ENCODE measurements at places on chromosomes 4 and X. TPM values are rescaled to one million over a fixed set of nuclear protein-coding genes. Genes with fewer than 3 reads are reported as not detected.

DNA sequence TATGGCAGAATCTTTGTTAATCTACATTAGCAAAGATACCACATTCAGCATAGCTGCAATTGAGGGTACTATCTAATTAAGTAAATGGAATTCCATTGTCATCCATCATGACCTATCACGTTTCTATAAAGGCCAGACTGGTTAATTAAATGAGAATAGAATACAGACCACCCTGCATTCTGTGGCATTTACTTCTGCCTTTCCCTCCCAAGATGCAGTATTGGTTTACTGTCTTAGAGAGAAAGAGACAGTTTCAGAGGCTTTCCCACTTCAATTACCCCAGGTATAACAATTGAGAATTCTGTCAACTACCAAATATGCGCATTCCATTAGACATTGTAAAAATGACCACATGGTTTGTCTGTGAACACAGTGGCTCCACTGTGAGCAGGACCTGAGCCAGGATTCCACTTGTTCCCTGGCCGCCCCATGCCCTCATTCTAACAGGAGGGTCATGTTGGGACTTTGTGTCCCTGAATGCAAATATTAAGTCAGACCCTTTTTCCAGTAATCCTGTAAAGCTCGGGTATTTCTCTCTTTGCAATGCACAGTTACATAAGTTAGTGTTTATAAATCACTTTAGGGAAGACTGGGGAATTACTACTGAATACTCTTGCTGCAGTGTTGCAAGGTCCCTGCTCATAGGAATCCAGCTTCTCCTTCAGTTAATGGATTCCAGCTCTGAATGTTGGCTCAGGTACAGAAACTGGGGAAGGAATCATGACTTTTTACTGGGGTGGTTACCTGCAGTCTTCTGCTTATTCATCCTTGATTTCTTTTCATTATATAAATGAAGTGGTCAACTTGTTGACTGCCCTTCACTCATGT, 261.0 kb downstream of the PDGFC start:
- no peak for DNase-seq

DNA sequence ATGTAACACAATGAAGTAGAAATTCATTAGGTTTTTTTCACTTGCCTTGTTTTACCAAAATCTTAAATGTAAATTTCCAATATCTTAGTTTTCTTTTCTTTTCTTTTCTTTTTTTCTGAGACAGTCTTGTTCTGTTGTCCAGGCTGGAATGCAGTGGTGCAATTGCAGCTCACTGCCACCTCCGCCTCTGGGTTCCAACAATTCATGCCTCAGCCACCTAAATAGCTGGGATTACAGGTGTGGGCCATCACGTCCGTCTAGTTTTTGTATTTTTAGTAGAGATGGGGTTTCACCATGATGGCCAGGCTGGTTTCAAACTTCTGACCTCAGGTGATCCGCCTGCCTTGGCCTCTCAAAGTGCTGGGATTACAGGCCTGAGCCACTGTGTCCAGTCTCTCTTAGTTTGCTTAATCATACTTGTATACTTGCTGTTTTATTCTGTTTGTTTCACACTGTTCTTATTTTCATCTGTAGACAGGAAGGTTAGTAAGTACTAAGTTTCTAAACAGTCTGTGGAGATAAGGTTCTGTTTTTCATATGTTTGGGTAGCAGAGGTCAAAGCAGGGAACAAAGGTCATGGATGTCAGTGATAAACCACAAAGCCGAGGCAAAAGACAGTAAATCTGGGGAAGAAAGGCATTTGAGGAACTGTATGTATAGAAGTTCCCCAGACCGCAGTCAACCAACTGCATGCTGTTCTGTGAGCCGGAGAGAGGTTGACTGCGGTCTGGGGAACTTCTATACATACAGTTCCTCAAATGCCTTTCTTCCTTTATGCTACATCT, 129.1 kb downstream of the CBR4 start:
- DNase-seq = no peak

DNA sequence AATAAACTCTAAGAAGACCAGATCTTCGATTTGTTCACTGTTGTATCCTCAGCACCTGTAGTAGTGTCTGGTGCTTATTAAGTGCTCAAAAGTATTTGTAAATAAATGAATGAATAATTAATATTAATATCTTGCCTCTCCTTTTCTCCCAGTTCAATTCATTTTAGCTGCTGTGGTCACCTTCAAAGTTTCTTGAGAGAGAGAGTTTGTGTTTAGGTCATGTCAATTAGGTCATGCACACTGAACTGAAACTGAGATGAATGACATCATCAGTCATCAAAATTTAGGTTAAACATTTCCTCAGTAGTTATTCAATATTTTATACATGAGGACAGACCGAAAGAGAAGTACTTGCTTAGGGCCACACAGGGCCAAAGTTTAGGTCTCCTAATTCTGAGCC, 73.5 kb downstream of the ANXA3 start:
- DNase-seq = no peak

DNA sequence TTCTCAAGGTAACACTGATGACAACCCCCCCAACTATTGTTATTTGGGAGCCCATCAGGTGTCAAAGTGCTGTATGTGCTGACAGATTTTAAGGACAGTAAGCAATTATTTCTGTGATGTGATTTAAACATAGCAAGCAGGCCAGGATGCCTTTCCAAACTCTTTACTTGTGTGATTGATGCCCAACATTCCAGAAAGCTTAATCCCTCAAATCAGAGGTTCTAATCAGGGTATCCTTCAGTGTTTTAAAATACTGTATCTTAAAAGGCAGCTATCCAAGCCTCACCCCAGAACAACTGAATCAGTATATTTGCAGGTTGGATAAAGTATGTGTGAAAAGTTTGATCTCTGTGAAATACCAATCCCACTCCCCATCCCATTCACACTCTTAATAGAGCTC, 119.7 kb downstream of the GASK1B start:
- DNase-seq = no peak

DNA sequence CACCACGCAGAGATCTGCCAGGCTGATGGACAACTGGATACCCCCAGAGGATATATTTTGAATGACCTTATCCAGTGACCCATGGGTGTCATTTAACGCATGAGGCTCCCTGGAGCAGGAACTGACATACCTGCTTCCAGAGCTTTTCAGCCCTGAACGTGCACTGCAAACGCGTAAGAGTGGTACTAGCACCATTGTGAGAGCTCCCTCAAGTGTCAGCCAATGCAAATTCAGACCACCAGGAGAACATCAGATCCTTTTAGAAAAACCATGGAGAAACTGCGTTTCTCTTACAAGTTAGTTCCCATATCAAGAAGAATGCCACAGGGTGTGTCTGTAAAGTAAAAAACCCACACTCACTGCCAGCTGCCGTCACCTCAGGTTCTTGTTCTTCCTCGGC, 7.3 kb downstream of the TREX2 start:
- DNase-seq = no peak

GRCh38 chrX:107324493-107325310, 118.3 kb downstream of the DNAAF6 start:
- no peak for DNase-seq

GRCh38 chr4:169437299-169438047, 166.7 kb upstream of the SH3RF1 start:
- no peak for DNase-seq

DNA sequence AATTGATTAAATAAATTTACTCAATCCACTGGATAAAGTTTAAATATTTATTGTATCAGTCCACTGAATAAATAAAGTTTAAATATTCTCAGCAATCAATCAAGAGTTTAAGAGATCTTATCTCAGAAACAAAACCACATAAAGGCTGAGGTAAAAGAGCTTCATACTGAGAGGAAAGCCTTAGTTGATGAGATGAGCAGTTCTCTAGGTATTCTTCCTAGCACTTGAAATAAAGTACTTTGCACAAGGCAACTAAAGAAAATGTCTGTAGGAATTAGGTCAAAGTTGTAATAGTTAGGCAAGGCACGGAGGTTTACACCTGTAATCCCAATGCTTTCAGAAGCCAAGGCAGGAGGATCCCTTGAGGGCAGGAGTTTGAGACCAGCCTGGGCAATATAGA, 63.5 kb downstream of the UCHL1 start:
- DNase-seq = no peak

- no peak for DNase-seq
These were observed 841.9 kb upstream of the HS3ST1 start for GRCh38 chr4:12270546-12270945.

- no peak for DNase-seq
These were observed 17.7 kb downstream of the IL15 start for GRCh38 chr4:141654098-141654497.

DNA sequence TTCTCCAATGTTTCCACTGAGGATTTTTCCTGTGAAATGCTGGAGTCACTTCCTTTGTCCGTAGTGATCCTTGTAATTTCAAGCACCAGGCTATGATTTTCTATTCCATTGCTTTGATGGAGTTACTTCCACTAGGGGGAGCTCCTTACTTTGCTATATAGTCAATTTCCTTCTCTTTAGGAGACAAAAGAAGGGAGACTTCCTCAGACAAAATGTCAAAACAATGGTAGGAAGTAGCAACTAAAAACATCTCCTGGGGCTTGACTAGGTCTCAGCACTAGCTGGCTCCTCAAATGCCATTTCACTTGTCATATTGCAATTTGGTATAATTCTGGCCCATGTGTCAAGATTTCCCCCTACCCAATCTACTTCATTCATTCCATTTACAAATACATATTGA, 24.1 kb downstream of the ZCCHC12 start:
- DNase-seq = no peak

DNA sequence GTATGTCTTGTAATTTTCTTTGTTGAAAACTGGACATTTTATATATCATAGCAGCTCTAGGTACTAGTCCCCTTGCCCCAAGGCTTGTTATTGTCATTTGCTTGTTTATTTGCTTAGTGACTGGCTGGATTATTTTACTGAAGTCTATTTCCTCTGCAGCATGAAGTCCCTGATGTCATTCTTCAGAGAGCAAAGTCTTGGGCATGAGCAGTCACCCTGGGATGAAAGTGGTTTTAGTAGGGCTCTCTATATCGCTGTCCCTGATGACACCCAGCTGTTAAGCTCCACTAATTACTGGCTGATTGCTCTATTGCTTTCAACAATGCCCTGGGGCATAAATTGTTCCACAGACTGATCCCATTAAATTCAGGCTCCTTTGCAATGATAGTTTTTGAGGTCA, 113.5 kb upstream of the USP9X start:
- DNase-seq = no peak

DNA sequence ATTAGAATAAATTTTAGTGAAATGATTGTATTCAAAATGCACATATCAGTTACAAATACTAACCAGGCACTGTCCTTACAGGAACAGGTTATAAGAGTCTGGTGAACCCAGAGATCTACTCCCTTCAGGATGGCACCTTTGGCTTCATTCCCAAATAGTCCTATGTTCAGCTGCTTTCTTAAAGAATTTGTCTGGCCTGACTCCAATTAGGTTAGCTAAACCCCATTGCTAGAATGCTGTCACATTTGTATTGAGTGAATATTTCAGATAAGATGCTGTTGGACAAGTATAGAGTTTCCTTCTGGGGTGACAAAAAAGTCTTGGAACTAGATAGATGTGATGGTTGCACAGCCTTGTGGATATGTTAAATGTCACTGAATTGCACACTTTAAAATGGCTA, 69.4 kb downstream of the EFHC2 start:
- DNase-seq = no peak

- no peak for DNase-seq
These were observed 61.3 kb upstream of the TXK start for GRCh38 chr4:48195374-48195773.

DNA sequence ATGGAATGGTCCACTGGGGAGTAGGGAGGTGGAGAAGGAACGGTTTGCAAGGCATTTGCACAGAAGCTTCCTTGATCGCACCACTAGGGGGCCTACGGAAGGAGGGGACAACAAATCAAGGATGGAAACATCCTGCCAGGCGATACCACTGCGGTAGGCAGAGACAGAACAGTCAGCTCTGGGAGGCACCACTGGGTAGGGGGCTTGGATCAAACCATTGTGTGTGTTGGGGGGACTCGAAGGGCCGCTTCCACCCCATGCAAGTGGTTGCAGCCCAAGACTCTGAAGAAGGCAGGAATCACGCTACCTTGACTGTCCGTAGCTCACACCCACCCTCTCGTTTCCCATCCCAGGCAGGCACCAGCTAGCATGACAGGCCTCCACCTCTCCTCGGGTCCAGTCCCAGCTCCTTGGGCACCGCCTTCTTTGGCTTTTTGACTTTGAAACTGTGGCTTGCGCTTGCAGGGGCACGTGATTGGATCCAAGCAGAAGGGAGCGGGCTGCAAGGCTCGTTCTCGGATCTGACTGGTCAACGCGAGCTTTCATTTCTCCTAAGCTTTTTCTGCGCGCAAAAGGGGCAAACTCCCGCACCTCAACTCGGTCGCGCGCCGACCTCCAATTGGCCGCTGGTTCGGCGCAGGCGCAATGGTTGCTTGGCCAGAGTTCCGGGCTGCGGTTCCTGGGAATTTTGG, 28.4 kb downstream of the GAGE1 start:
- no peak for DNase-seq

- DNase-seq = no peak
These were observed 70.8 kb upstream of the IL15 start for GRCh38 chr4:141565379-141566089.

DNA sequence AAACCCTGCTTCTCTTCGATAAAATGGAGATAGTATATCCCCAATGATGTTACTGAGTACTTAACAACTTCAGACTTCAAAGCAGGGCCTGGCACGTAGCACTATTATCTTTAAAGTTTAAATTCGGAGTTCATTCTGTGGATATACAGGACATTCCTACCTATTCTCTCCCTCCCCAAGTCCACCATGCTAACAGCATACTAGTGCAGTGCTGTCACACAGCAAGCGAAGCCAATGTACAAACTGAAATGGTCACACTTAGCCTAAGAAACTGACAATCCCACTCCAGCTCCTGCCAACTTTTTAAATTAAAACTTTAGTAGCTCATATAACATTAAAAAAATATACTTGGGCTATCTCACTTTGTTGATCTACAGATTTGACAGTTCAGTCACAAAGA, 1.2 kb upstream of the DNAJB14 start:
- no peak for DNase-seq

DNA sequence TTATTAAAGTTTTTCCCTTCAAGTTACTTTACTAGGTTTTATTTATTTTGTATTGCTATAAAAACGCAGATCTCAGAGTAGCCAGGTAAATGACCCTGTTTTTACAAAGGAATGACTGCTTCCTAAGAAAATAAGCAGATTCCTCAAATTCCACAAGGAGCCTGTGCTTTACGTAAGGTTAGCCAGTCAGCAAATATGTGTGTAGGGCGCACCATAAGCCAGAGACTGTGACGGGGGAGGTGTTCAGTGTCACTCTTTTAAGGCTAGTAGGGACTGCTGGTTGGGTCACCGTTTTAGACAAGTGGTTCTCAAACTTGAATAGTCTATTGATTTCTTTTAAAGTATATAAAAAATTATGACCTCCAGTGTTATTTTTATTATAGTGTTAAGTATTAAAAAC, 119.9 kb downstream of the ANK2 start:
- no peak for DNase-seq

DNA sequence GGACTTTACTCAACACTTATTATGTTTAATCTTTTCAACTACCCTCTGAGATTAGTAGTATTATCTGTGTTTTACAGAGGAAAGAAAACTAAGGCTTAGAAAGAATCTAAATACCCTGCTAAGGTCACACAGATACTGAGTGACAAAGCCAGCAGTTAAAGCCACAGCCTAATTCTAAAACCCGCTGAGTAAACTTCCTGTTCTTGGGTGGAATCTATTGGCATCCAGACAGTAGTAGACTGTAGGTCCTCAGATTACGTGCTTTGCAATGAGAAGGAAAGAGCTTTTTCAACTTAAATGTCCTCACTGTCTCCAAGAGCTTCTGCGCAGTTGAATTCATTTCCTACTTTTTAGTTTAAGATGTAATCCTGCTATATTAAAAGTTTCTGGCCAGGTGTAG, 126.0 kb downstream of the TENM3 start:
- DNase-seq = no peak

The POU3F4 gene
- total RNA-seq = not detected

The ODAPH gene
- not detected for total RNA-seq

The GAGE1 gene
- total RNA-seq = not detected

The PRRG3 gene
- total RNA-seq = 0.06 TPM

The SLC30A9 gene
- 38.8 TPM for total RNA-seq

Data from omental fat pad (tissue), 4 donors.